ENCODE measurements at places on chromosomes 6 and 20.

DNA sequence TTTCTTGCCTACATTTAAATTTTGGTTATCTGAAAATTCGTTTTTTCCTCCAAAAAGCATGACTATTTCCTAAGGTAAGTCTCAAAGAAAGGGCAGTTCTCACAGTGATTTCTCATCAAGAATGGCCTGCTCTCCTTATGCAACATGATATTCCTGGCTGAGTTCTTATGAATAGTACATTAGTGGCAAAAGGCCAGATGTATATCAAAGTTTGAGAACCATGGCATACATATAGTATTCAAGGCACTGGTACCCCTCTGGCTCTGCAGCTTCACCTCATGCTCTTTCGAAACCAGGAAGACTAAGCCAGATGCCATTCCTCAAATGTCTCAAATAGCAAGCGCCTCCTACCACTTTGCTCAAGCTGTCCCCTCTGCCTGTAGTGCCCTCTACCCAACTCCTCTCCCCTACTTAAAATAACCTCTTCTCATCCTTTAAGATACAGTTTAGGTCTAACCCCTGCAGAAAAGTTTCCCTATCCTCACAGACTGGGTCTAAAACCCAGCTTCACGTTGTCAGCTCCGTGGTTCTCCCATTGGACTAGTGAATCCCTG is 280.3 kb downstream of the HACE1 start:
- DNase-seq = no peak

GRCh38 chr20:41654884-41655283 is 36.7 kb upstream of the CHD6 start:
- no peak for DNase-seq

DNA sequence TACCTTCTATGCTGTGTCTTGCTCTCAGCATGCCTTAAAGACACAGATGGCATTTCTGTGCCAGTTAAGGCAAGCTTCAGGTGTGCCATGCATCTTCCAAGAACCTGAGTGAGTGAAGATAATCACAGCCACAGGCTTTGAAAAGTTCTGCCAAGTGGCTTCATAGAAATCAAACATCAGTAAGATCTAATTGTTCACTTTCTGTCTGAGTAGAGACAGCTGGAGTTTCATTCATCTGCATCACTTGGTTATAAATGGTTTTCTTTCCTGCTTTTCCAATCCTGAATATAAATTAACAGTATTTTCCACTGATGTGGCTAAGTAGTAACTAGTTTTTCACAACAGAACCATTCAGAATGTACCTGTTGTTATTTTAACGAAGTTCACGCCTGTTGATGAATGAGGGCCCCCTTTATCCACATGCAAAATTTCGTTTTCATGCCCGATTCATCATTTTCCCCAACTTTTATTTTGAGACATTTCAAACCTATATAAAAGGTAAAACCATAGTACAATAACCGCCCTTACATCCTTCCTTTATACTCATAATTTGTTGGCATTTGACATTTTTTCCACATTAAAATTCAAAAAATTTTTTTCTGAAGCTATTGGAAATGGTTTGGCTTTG is 38.6 kb upstream of the KCNG1 start:
- DNase-seq = no peak

- no peak for DNase-seq
Observed at GRCh38 chr6:26149240-26149639, 62.0 kb downstream of the HFE start.

Data from GM12865 (cell line).